ENCODE measurements at places on chromosomes 1 and 21.

DNA sequence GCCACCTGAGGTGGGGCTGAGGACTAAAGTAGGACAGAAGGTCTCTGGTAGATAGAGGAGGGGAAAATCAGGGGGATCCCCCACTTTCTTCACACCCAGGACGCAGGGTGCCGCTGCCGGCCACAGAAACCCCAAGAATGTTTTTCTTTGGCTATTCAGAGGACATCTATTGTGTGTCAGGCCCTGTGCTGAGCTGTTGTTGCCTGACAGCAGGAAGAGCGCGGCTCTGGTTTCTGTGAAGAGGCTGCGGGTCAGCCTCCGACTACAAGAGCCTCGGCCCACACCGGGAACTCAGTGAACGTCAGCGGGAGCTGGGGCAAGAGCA lies 407 bp upstream of the PIGV start:
- DNase-seq = no peak

GRCh38 chr1:163173121-163173520 lies 29.6 kb downstream of the RGS5 start:
- no peak for DNase-seq

DNA sequence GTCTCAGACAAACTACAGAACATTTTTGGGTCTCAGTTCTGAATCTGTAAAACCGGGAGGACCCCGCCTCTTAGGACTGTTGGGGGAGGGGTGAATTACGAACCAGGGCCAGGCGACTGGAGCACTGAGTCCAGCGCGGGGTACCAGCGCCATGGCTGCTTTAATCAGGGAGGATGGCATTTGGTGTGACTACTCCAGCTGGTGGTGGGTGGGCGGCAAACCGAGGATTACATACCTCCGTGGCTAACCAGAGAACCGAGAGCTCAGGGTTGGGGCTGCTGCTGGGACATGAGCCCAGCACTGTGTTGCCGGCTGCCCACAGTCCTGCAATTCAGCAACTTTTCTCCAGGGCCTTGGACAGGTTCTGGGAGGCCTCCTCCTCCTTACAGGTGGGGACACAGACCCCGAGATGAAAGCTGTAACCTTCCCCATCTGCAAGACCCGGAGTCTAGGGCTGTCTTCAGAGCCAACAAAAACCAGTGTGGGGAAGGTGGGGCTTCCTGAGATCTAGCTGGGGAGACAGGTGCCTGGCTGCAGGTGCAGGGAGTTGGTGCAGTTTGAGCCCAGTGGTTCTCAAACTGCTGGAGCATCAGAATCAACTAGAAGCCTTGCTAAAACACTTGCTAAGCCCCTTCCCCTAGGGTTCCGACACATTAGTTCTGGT lies 273.5 kb downstream of the FOXD2 start:
- DNase-seq = no peak

DNA sequence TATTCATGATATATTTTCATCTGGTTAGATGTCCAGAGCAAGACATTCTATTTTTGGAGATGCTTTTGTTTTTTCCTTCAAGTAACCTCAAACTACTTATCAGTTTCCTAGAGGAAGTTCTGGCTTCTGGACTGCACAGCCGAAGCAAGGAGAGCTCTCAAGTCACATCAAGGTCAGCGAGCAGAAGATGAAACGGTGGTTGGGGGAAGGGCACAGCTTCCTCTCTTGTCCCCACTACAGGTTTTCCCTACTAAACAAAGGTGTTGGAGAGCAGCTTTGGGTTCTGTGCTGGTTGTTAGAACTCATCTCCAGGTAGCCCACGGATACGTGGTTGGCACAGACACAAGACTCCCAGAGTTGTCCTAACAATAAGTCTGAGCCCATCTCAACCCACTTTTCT lies 5.1 kb upstream of the PLEKHO1 start:
- DNase-seq = no peak

Data from NCI-H1048 (cell line).